ENCODE measurements at places on chromosomes 12 and 14.

- DNase-seq, result no peak
Measured at GRCh38 chr12:105104762-105105161, 2.8 kb upstream of the WASHC4 start.

DNA sequence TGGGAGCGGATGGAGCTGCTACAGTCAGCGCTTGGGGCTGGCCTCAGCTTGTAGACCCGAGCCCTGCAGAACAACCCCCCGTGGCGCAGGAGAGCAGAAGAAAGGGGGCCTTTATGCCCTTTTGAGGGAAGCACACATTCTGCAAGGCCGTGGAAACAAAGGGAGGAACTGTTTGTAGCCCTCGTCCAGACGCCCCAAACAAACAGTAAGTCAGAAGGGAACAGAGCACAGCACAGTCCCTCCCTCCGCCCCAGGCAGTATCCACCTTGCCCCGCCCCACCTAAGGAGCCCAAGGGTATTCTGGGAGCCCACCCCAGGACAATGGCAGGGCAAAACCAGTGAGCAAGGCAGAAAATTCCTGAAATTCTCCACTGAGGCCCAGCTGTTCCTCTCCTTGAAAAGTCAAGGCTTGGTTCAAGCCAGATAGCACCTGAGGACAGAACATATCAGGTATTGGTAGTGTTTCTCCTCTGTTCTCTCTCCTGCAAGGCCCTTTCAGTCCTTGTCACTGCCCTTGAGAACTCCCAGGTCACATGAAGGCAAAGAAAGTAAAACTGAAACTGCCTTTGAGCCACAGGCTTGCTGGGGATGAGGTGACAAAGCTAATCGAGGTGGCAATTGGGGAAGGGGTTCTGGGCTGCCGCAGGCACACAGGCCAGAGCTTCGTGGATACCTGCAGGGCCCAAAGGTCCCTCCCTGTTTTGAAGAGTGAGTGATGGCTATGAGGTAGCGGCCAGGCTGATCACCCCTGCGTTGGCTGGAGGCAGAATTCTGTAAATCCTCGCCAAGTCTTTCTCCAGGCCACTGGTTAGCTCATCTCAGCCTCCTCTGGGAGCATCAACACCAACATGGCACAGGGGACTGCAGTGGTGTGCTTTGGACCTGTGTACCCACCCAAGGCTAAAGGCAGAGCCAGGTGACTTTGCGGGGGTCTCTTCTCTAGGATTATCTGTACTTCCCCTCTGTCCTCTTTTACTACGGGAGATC lies 499 bp downstream of the DGLUCY start:
- DNase-seq, result peak; percentile 51

- no peak for DNase-seq
Measured at GRCh38 chr14:74988993-74989392, 13.7 kb upstream of the EIF2B2 start.

GRCh38 chr12:79883216-79883615 lies 51.7 kb downstream of the PPP1R12A start:
- no peak for DNase-seq

DNA sequence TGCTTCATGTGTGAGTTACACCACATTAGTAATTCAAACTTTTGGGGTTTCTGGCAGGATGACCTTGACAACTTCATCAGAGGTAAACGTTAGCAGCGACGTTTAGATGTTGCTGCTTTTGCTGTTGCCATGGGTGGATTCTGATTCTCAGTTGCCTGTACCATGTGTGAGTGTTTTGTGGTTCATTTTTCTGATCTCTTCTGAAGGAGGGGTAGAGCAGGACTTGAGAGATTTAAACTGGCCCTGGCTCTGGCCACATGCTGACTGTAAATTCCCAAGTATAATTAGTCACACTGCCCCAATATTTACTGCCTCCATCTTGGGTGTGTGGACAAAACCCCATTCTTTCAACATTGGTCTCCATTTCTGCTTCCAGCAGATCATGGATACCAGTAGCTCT lies 110.4 kb downstream of the ETV6 start:
- DNase-seq, result no peak

DNA sequence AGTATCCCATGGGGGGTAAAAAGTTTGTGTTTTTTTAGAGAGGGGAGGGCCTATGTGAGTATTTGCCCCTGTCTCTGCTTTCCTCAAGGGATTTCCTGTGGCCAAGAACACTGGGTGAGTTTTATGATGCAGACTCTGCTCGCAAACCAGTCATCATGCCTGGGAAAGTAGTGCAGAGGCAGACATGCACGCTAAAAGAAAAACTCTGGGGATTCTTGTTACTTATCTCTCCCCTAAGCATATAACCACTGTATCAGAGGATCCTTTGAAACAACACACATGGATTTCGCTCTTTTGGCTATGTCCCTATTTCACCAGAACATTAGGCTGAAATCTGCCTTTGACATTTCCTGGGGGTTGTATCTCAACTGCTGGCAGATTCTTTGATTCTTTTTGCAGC lies 1845.8 kb upstream of the SEL1L start:
- DNase-seq, result no peak

- DNase-seq, result no peak
Measured at GRCh38 chr14:69324341-69324931, 64.5 kb downstream of the GALNT16 start.

DNA sequence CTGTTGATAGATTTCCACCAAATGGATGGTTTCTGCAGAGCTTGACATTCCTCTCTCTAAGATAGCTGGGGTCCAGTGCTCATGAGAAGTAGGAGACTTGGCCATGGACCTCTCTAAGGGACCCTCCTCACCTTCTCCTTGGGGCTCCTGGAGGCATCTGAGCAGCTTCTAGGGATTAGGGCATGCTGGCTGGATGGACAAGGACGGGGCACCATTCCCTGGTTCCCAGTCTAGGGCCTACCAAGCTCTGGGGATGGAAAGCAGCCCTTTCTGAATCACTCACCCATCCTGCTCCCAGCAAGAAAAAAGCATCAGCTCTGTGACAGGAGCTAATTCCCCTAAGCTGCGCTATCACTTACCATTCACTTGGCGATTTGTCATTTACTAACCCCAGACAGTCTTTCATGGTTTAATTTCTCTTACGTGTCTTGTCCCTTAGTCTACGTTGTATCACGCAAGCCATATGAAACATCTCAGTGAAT lies 39.5 kb downstream of the VWF start:
- no peak for DNase-seq

DNA sequence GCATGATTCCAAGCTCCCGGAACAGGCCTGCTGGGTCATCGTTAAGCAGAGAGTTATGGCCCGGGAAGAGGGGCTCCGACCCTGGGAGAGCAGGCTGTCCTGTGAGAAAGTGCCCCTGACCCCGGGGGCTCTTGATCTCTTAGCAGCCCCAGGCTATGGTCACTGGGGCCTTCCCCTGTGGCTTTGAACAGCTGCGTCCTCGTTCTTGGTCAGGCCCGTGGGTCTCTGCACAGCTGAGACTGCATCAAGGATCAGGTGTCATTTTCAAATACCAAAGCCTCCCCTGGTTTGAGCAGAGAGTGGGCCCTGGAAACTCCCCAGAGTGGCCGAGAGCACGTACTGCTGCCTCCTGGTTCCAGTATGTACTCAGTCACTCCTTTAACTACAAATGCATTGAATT lies 114.8 kb downstream of the ESRRB start:
- DNase-seq, result no peak

GRCh38 chr12:46219877-46220655 lies 48.8 kb downstream of the SLC38A1 start:
- no peak for DNase-seq

DNA sequence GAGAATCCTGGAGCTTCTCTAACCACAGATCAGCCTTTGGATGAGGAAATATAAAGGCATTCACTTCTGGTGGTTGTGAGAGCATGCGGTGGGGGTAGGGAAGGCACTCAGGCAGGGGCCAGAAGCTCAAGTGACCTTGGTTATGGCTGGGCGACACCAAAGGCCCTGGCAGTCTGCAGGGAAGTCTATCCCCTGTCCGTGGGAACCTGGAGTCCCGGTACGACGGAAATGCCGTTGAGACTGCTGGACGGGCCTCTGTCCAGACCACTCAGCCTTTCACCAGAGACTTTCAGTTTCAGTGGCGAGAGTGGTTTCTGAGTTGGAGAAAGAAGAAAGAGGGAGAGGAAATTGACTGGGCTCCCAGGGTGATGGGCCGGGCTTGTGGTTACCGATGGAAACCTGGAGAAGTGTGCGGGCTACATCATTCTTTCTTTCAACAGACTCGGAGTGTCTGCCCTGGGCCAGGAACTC lies 20.9 kb downstream of the ISCA2 start:
- no peak for DNase-seq

GRCh38 chr14:31297701-31298344 lies 90.2 kb upstream of the HECTD1 start:
- DNase-seq, result no peak

GRCh38 chr12:91667694-91668093 lies 478.0 kb downstream of the BTG1 start:
- no peak for DNase-seq

GRCh38 chr12:40921563-40922163 lies 229.4 kb downstream of the CNTN1 start:
- DNase-seq, result peak; percentile 46

DNA sequence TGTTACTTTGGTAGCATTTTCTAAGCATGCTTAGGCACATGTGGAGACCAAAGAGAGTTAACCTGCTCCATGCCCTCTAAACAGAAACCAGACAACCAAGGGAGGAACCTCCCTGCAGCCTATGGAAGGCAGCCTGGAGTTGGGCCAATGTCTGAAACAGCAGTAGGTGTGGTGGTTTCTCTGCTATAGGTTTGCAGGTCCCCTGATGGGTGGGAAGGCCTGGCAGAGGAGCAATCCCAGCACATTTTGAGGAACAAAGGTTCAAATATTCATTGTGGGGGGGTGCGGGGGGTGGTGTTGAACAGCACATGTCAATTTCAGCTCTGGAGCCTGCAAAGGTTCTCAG lies 65.4 kb downstream of the DACT1 start:
- no peak for DNase-seq

- DNase-seq, result no peak
Measured at GRCh38 chr12:91009319-91009950, 4.7 kb upstream of the EPYC start.

GRCh38 chr12:64269161-64269560 lies 47.1 kb upstream of the KICS2 start:
- DNase-seq, result no peak

Measured in NCI-H1105 treated with DMSO at 0.1 percent for 48 hours (cell line).